ENCODE measurements at places on chromosomes 12 and 14. TPM values are rescaled to one million over a fixed set of nuclear protein-coding genes. Genes with fewer than 3 reads are reported as not detected.

DNA sequence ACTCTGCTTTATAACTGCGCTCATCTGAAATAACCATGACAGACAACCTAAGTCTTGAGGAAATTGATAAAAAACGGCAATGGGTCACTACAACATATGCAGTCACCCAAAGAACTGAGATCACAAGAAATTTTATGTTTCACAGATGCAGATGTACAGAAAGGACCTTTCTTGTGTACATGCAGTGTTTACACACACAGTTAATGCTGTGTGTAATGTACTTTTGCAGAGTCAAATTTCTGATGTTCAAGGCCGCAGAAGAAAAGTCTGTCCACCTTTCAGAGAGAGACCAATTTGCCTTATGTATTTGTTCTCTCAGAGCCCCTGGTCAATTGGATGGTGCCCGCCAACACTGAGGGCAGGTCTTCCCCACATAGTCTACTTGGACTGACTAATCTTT is 23.0 kb upstream of the TBK1 start:
- DNase-seq: no peak

DNA sequence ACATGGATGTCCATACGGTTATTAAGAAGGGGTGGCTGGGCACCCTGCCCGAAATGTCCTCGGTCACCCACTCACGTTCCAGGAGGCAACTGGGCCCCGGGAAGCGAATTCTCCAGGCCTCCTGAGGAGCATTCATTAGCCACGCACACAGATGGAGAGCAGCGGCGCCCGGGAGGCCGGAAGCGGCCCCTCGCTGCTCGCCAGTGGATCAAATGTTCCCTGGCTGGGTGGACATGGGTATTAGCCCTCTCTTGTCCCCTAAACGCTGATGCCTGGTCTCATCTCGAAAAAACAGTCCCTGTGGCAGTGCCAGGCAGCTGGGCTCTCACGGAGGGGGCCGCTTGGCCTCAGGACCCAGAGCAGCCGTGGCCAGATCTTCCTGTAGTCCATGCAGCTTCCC is 59.0 kb upstream of the DLK1 start:
- DNase-seq: no peak

ALX1 gene
- total RNA-seq: 0.36 TPM

- DNase-seq: no peak
These were observed 32.7 kb downstream of the DEPDC4 start for GRCh38 chr12:100234166-100234565.

DNA sequence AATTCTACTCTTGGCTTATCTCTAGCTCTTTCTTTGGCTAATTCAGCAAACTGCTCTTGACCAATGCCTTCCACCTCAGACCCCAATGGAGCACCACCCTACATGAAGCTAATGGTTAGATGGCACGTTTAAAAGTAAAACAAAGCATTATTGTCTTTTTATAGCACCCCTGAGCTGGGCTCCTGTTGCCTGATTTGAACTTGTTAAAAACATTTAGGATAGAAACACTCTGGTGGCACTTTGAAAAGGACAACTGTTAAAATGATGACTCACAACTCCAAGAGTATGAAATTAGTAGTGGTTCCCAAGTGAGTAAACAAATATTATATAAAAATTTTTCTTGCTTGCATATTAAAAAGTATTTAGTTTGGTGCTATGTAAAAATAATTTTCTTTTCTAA is 299.6 kb upstream of the DCN start:
- no peak for DNase-seq

- DNase-seq: peak; percentile 37
These were observed 606 bp downstream of the EP400 start for GRCh38 chr12:131950182-131950913.

CDK4 gene
- 74.1 TPM for total RNA-seq

AQP6 gene
- not detected for total RNA-seq

- no peak for DNase-seq
These were observed 442.7 kb upstream of the FLRT2 start for GRCh38 chr14:85087201-85087600.

DNA sequence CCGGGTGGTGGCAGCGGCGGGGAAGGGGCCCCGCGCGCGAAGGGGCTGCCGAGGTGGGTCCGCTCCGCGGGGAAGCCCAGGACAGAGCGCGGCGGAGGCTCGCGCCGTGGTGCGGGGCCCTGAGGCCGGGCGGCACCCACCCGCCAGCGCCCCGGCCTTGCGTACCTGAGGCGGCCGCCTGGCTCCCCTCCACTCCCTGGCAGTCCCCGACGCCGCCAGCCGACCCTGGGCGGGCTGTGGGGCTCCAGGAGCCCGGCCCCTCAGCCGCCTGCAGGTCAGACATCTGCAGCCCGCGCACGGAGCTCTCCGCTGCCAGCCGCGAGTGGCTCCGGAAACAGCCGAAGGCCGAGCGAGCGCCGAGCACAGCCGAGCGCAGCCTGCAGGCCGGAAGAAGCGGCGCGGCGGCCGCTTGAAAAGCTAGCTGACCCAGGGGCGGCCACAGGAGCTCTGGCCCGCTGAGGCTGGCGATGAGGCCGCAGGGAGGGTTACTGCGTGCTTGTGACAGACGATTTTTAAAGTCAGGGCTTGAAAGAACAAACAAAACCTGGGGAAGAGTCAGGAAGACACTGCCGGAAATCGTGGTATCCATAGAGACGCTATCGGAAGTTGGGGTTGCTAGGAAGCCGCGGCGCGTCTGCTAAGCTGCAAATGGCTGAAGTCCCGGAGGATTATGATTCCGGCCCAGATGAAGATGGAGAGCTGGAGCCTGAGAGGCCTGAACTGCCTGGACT is at the start of the genes SAMD15 and TMED8:
SAMD15 (plus strand) TSS at position 609 of the 731 bp plus-strand sequence; CDS start at position 649, 40 bp downstream.
TMED8 (minus strand) TSS at position 324 of the 731 bp plus-strand sequence; CDS start at position 283, 41 bp downstream.
- peak; percentile 93 for DNase-seq

SEL1L gene
- 45.2 TPM for total RNA-seq

RD3L gene
- not detected for total RNA-seq

GRCh38 chr12:66030217-66030781 is 100.3 kb downstream of the LLPH start:
- DNase-seq: no peak

NOVA1 gene
- 2.6 TPM for total RNA-seq

HOTAIR gene
- not detected for total RNA-seq

DNA sequence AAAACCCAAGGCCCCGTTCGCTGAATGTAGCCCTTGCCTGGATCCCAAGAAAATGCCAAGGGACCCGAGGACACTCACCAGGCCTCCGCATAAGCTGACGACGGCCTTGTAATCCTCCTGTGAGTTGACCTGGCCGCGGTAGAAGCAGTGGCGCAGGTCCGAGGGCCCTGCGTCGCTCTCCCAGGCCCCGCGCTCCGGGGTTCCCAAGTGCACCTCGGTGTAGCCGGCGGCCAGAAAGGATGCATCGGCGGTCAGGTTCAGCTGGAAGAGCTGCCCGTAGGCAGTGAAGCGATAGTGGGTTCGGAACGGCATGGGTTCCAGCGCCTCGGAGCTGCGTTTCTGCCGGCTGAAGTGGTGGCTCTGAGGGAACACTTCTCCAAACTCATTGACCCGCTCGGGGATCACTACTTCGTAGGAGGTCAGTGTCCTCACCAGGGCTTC is 1.2 kb downstream of the ADAMTS20 start:
- DNase-seq: no peak

PHETA1 gene
- 6.4 TPM for total RNA-seq

DNA sequence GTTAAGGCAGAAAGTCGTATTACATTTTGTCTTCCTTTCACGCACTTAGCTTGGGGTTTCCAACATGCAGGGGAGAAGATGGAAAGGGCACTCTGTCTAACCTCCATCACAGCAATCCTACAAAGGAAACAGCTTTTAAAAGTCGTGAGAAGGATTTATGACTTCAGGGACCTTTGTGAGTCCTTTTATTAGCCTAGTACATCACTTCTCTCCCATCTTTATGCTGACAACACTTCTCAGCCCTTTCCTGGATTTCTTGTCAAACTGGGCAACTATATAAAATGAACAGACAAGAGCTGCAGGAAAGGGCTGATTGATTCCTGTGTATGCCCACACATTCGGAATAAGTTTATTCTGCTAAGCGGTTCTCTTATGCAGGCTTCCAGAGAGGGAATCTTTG is 159.0 kb downstream of the DERA start:
- DNase-seq: no peak

GRCh38 chr14:56963381-56963780 is 153.1 kb upstream of the OTX2 start:
- DNase-seq: no peak

DNA sequence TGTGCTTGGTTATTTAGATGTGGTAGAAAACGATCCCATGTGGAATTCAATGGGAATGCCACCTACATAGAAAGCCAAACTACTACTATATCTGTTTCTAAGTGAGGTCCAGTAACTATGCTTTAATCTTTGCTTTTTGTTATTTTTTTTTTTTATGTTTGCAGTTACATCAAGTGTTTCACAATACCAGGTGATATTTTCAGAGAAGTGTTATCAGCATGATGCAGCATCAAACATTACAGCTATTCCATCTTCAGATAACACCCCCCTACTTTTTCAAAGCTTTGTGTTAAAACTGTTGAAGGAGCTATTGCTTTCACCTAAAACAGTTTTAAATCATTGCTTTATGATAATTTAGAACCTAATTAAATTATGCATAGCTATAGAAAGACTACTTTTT is 163.8 kb upstream of the SLC16A7 start:
- DNase-seq: no peak

- DNase-seq: no peak
These were observed 3.6 kb downstream of the VDR start for GRCh38 chr12:47901063-47901717.

GRCh38 chr12:50132505-50133135 is 20.6 kb downstream of the COX14 start:
- DNase-seq: no peak

GRCh38 chr12:93572712-93573551 is 457 bp downstream of the SOCS2 start:
- DNase-seq: peak; percentile 67

ACSS3 gene
- 13.6 TPM for total RNA-seq

CCDC197 gene
- total RNA-seq: 0.71 TPM

DLK1 gene
- total RNA-seq: 39.9 TPM

GRCh38 chr12:121170611-121171260 is 38.1 kb downstream of the P2RX7 start:
- no peak for DNase-seq

DNA sequence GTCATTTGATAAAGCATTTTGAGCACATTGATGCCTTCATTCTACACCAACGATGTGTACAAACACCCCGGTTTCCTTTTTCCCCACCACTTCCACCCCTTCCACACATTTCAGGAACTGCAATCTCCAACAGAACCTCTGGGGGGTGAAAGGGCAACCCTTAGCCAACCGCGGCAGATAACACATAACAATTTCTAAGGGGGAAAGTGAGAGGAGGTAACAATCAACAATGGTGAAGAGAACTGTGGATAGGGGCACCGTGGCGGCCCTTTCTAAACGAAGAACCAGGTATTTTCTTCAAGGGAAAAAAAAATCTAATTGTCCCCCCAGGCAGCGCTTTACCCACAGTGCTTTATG is 1.1 kb downstream of the KITLG start:
- DNase-seq: peak; percentile 11
